ENCODE measurements at places on chromosomes 7 and 10.
A peak's percentile ranks its signal among the peaks of the same experiment; 100 is the strongest.

DNA sequence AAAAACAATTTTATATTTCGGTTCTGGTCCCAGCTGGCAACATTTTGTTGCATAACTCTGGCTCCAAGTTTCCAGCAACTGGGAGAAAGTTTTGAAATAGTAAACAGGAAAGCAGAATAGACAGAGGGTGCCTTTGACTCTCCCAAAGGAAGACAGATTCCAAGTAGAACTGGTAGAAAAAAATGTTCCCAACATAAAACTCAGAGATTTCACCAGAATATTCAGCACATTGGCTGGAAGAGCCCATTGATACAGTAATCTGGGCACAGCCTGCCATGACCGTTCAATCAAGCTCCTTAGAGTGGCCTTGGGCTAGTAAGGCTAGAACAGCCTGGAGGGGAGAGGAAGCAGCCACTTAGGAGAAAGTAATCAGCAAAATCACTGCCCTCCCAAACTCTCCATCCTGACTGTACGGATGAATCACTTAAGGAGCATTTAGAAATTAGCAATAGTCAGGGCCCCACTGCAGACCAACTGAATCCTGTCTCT lies 120.4 kb downstream of the CUBN start:
- H3K4me1 ChIP-seq = no peaks in the 10 kb centered on the region
- H3K27me3 ChIP-seq = no peaks in the 10 kb centered on the region
- H3K4me3 ChIP-seq = no peak overlapping the region
- DNase-seq = no peak
- H3K36me3 ChIP-seq = no peaks in the 10 kb centered on the region

DNA sequence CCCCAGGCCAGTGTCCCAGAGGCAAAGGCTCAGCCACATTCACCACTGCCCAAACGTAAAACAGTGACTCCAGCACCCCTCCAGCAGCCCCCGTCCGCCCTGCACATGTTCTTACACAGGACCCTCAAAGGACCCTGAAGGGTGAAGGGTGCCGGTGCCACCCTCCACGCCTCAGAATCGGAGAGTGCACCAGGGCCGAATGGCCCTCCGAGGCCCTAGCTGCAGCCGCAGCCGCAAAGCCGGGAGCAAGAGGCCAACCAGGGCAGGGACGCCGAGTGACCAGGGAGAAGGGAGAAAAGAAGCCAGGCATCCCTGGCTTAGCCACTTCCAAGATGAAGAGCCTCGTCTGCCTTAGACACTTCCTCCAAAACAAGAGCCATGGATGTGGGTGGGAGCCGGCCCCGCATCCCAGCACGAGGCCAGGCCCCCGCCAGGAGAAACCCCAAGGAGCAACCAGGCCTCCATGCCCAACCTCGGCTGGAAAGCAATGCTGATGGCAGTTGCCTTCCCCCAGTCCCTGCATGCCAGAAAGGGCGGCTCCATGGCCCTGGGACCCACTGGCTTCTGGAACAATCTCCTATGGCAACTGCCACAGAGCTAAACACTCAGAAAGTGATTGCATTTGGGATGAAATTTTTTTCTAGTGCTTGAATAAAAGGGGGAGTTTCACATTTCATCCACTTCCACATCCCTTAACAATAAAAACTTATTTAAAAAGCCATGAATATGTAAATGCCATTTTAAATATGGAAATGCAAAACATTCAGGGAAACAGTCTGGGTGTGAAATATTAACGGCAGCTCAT lies 92.3 kb downstream of the MAD1L1 start:
- no peak overlapping the region for H3K27ac ChIP-seq
- no peaks in the 10 kb centered on the region for H3K27me3 ChIP-seq
- H3K36me3 ChIP-seq = no peaks in the 10 kb centered on the region
- H3K4me1 ChIP-seq = peaks cover 14% of the 10 kb centered on the region
- DNase-seq = no peak

DNA sequence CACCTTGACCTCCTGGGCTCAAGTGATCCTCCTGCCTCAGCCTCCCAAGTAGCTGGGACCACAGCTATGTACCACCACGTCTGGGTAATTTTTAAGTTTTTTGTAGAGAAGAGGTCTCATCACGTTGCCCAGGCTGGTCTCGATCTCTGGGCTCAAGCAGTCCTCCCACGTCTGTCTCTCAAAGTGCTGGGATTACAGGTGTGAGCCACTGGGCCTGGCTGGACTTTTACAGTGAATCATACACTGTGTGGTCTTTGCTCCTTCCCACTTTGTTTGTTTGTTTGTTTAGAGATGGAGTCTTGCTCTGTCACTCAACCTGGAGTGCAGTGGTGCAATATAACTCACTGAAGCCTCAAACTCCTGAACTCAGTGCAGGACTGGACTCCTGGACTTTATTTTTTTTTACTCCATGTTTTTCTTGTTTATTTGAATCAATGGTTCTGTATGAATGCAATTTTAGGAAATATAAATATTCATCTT lies 12.5 kb downstream of the PPIA start:
- no peak overlapping the region for H3K27ac ChIP-seq
- no peaks in the 10 kb centered on the region for H3K4me1 ChIP-seq
- H3K36me3 ChIP-seq = no peaks in the 10 kb centered on the region
- H3K4me3 ChIP-seq = no peak overlapping the region
- H3K27me3 ChIP-seq = no peaks in the 10 kb centered on the region
- no peak for DNase-seq

DNA sequence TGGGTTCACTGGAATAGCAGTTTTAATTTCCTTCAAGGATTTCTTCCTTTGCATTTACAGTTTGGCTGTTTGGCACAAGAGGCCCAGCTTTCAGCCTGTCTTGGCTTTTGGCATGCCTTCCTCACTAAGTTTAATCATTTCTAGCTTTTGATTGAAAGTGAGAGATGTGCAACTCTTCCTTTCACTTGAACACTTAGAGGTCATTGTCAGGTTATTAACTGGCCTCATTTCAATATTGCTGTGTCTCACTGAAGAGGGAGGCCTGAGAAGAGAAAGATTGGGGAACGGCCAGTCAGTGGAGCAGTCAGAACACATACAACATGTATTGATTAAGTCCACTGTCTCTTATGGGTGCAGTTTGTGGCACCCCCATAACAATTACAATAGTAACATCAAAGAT lies 33.9 kb downstream of the PTTG1IP2 start:
- no peak overlapping the region for H3K4me3 ChIP-seq
- H3K36me3 ChIP-seq = no peaks in the 10 kb centered on the region
- no peak for DNase-seq
- H3K27me3 ChIP-seq = no peaks in the 10 kb centered on the region

DNA sequence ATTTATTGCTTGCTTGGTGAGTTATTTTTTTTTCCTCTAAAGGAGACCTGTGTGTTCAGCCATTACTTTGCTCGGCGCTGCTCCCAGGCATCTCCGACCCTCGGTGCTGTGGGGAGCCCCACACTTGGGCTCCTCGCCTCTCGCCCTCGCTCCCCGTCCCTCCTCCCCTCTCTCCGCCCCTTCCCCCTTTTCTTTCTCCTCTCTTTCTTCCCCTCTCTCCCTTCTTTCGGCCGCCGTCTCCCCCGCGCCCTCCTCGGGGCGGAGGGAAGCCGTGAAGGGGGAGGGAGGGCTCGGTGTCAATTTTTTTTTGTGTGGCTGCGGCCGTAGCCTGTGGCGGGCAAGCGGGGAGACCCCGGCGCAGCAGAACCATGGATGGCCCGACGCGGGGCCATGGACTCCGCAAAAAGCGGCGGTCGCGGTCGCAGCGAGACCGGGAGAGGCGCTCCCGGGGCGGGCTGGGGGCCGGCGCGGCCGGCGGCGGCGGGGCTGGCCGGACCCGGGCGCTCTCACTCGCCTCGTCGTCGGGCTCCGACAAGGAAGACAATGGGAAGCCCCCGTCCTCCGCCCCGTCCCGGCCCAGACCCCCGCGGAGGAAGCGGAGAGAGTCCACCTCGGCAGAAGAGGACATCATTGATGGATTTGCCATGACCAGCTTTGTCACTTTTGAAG lies 1.1 kb downstream of the AUTS2 start:
- peaks cover 3% of the 10 kb centered on the region for H3K27me3 ChIP-seq
- no peaks in the 10 kb centered on the region for H3K36me3 ChIP-seq
- peaks cover 38% of the 10 kb centered on the region for H3K4me1 ChIP-seq
- peak overlapping the region; percentile 81 for H3K4me3 ChIP-seq

GRCh38 chr10:102096449-102096848 lies 23.7 kb downstream of the LDB1 start:
- H3K27ac ChIP-seq = no peak overlapping the region
- H3K4me3 ChIP-seq = no peak overlapping the region
- no peaks in the 10 kb centered on the region for H3K27me3 ChIP-seq
- H3K36me3 ChIP-seq = no peaks in the 10 kb centered on the region
- DNase-seq = no peak

DNA sequence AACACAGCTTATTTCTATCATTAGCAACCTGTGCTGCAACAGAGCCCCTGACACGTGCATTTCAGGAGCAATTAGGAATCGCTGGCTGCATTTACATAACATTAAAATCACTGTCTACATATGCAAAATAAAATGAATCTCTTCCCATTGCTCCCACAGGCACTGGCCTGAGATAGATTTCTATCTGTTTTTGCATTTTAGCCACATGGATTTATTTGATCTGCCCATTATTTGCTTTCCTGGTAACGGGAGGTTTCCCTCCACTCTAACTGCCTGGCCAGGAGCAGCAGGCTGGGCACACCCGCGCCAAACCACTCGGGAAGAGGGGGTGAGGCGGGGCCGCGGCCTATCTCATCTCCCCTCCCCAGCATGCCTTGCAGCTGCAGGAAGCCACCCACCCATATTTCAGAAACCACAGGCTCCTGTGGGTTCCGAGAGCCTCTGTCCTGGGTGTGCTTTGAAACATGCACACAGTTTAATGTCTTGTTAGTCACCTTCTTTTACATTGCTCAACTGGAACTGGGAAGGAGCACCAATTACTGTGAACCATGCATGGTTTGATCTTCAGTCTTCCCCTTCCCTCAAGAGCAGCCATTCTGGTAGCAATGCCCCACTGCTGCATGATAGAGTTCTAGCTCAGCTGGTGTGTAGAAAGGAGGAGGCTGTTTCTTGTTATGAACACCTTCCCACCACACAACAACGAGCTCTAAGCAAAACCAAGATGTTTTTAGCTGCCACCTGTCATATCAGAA lies 37.7 kb upstream of the IKZF1 start:
- H3K27me3 ChIP-seq = no peaks in the 10 kb centered on the region
- H3K36me3 ChIP-seq = no peaks in the 10 kb centered on the region
- DNase-seq = peak; percentile 58
- peak overlapping the region; percentile 20 for H3K4me3 ChIP-seq
- peaks cover 94% of the 10 kb centered on the region for H3K4me1 ChIP-seq
- H3K27ac ChIP-seq = peak overlapping the region; percentile 57

DNA sequence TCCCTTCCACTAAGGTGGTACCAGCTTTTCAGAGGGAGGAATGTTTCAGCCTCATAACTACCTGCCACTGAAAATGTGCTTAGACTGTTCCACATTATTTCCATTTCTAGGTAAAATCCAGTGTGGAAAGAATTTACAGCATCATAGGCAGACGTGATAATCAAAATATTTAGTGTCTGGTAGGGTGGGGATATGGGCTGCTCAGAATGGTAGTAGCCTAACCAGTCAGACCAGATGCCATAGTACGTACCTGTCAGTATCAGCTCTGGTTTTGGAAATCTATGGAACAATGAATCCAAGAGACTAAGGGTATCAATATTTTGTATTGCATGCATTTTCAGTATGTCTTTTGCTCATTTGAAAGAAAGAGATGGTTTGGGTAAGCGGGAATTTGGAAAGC lies 76.8 kb upstream of the APBB1IP start:
- no peaks in the 10 kb centered on the region for H3K36me3 ChIP-seq
- H3K4me1 ChIP-seq = no peaks in the 10 kb centered on the region
- no peak overlapping the region for H3K27ac ChIP-seq
- DNase-seq = no peak
- H3K27me3 ChIP-seq = peaks cover 2% of the 10 kb centered on the region
- H3K4me3 ChIP-seq = no peak overlapping the region

DNA sequence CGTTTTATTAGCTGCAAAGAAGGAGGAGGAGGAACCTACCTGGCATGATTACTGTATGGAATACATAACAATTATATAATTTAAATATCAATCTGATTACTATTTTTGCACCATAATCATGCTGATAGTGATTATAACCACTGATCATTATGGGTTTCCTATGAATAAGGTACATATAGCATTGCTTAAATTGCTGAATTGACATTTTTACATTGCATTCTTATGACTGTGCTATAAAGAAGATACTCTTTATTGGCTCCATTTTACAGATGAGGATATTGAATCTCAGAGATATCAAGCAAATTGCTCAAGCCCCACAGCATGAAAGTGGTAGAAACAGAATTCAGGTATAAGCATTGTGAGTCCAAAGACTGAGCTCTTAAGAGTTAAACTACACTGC lies 23.1 kb downstream of the DKK1 start:
- H3K27ac ChIP-seq = no peak overlapping the region
- no peak for DNase-seq
- H3K27me3 ChIP-seq = no peaks in the 10 kb centered on the region
- H3K36me3 ChIP-seq = no peaks in the 10 kb centered on the region
- H3K4me3 ChIP-seq = no peak overlapping the region

- peak; percentile 46 for DNase-seq
- no peaks in the 10 kb centered on the region for H3K36me3 ChIP-seq
- H3K27me3 ChIP-seq = no peaks in the 10 kb centered on the region
- H3K4me1 ChIP-seq = peaks cover 26% of the 10 kb centered on the region
Measured at GRCh38 chr7:18177815-18178660, 150.4 kb upstream of the PRPS1L1 start.

DNA sequence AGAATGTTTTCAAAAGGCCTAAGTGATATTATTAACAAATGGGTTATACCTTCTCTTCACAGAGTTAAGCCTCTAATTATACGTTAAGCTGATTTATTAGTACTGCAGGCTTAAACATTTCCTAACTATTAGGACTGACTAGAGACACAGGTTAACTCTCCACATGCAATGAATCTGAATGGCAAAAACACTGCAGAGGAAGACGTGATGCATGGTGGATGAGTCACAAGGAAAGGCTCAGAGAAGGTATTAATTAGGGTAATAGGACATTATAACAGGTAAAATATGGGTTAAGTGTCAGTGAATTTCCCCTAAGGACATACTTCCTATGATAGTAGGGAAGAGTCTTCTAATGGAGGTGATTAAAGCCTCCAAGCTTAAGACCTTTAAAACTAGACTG lies 24.7 kb upstream of the SEM1 start:
- no peak overlapping the region for H3K4me3 ChIP-seq
- H3K36me3 ChIP-seq = no peaks in the 10 kb centered on the region
- no peak overlapping the region for H3K27ac ChIP-seq
- H3K4me1 ChIP-seq = no peaks in the 10 kb centered on the region

DNA sequence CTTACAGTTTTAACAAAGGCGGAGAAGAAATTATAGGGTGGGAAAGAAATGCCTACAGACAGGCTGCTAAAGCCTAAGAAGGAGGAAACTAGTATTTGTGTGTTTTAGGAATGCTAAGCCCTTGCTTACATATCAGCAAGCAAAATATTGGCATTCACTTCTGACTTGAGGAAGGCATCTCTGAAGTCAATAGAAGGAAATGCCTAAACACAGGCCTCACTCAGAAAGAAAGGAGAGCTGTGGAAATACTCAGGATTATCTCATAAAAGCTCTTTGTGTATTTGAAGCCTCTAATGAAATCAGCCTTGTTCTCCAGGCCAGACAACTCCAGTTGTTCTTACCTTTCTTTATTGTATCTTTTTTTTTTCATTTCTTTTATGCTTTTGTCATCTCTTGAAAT lies 158.0 kb downstream of the AUTS2 start:
- no peaks in the 10 kb centered on the region for H3K4me1 ChIP-seq
- no peak overlapping the region for H3K27ac ChIP-seq
- H3K36me3 ChIP-seq = no peaks in the 10 kb centered on the region

GRCh38 chr7:94245500-94245899 lies 149.2 kb upstream of the COL1A2 start:
- no peaks in the 10 kb centered on the region for H3K36me3 ChIP-seq
- no peak overlapping the region for H3K27ac ChIP-seq
- no peak overlapping the region for H3K4me3 ChIP-seq
- no peaks in the 10 kb centered on the region for H3K27me3 ChIP-seq
- no peaks in the 10 kb centered on the region for H3K4me1 ChIP-seq

- peaks cover 14% of the 10 kb centered on the region for H3K4me1 ChIP-seq
- no peak overlapping the region for H3K4me3 ChIP-seq
- H3K36me3 ChIP-seq = no peaks in the 10 kb centered on the region
- H3K27ac ChIP-seq = no peak overlapping the region
Measured at GRCh38 chr10:50316695-50317648, 65.7 kb upstream of the ASAH2 start.
